Naive thymus-derived CD4-positive, alpha-beta T cell (primary cell): ENCODE measurements at places on chromosomes 4 and X.

GRCh38 chr4:185395238-185395955 lies at the start of gene LRP2BP:
TSS of gene LRP2BP (minus strand) at chr4:185395924. CDS start at chr4:185378186, 17,738 bp downstream.
- DNase-seq = no peak

DNA sequence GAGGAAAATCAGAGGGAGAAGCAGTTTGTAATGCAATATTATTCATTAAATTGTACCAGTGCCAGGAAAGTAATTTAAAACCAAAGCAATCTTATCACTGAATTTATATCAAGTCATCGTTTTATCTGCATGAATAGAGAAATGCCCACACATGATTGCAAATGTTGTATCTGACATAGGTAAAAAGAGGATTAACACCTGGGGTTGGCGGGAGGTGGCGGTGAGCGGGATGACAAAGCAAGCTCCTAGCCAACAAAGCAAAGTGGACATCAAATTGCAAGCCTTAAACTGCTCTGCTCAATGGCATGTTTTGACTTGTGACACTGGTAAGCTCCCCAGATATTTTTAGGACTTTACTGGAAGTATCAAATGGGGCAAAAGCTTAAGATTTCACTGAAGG lies 16.4 kb downstream of the HPGD start:
- DNase-seq = no peak

DNA sequence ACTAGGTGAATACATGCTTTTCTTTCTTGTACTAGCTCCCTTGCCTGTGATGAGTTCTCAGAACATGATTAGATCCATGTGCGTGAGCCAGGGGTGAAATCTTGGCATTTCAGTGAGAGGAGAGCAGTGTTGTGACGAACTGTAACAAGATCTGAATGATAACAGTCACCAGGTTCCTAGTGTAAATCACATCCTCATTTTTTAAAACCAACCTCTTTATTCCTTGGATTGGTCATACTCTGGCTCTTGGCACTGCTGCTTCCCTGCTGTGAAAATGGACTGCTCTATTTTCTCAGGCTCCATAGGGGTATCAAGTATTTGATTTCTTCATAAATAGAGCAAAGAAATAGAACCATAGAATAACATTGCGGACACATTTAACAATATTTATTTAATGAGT lies 206.3 kb downstream of the SLC4A4 start:
- no peak for DNase-seq

GRCh38 chr4:157929486-157929885 lies 243.3 kb downstream of the GASK1B start:
- DNase-seq = no peak

DNA sequence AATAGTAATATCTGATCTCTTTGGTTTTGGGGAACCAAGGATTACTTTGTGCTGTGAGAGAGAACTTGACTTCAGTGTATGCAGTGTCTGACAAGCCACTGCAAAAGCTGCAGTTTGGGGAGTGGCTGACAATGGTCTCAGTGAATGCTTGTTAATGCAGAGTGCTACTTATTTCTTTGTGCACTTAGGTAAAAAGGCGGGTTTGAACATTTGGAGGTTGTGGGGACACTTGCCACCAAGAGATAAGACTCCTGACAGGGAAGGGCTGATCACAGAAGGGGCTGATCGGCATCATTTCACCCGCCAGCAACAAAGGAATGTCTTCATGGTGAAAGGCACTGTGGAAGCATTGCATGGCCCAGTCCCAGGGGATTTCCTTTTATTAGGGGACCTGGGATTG lies 28.6 kb upstream of the USP46 start:
- no peak for DNase-seq

DNA sequence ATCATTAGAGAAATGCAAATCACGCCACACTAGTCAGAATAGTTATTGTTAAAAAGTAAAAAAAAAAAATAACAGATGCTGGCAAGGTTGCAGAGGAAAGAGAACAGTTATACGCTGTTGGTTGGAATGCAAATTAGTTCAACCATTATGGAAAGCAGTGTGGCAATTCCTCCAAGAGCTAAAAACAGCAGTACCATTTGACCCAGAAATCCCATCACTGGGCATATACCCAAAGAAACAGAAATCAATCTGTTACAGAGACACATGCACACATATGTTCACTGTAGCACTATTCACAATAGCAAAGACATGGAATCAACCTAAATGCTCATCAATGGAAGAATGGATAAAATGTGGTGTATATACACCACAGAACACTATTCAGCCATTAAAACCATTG lies 388.7 kb upstream of the FMR1 start:
- DNase-seq = no peak
